ENCODE measurements at places on chromosomes 16 and 17.

DNA sequence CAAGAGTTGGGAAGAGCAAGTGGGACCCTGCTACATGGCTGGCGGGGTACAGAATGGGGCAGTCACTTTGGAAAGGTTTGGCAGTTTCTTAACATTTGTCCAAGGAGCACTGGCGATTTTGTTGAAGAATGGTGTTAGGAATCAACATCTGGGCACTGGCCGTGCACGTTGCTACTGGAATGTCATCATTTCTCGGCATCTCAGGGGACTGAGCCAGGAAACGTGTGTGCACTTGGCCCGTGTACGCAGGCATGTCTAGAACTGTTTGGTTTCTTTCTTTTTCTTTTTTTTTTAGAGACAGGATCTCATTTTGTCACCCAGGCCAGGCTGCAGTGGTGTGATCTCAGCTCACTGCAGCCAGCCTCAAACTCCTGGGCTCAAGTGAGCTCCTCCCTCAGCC, 17.3 kb upstream of the FOXK2 start:
- DNase-seq, result no peak

GRCh38 chr17:48610282-48611211, at the start of gene HOXB7:
Gene HOXB7 (minus strand): TSS chr17:48611017. CDS start chr17:48610918, 99 bp downstream.
- DNase-seq, result peak; percentile 36

GRCh38 chr17:81489998-81490992, 22.3 kb downstream of the ACTG1 start:
- DNase-seq, result no peak

DNA sequence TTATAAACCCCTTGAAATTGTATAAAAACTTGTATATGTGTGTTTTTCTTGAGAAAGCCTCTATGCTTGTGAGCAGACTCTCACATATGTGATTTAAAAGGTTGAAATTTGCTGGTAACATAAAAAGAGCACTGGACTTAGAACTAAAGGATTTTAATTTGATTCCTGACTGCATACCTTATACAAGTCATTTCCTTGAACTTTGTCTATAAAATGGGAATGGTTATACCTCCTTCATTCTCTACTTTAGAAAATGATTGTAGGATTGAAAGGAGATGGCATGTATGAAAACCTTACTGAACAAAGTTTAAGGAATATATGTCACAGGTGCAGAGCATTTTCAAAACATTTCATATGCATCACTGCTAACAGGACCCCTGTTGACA, 10.4 kb upstream of the ARL2BP start:
- no peak for DNase-seq

Measured in cerebellar cortex (tissue), 1 donor.